NCI-H1930 (cell line): ENCODE measurements at places on chromosomes 12 and 14.

DNA sequence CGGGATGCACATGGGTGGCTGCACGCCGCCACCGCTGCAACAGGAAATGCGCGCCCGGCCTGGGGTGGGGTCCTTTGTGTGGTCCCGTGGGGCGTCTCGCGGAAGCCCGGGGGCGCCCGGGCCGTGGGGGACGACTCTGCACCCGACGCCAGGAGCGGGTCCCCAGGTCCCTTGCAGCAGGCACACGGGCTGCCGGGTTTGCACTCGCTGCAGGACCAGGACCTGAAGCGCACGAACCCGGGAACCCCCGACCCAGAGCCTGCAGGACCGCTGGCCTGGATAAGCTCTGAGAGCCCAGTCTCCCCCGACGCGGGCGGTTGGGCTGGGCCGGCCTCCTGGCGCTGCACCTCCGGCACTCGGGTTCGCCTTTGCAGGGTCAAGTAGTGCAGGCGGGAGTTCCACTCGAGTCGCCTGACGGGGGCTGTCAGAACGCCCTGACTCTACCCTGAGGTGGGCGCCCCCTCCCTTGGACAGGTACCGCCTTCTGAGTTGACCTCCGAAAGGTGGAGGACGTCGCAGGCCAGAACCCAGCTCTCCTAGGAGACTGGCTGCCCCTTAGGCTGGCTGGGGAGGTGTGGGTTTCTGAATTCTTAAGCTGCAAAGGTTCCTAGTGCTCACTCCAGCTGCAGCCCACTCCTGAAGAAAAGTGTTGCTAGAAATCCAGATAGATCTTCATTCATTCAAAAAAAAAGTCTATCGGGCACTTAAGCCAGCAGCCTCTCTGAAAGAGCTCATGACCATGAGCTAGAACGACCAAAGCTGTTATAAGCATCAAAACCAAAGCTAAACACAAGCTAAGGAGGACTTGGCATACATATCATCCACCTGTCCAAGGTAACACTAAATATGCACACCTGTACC lies 68.0 kb downstream of the RNF34 start:
- DNase-seq, result no peak

GRCh38 chr14:99040711-99041110 lies 231.3 kb downstream of the BCL11B start:
- DNase-seq, result no peak

DNA sequence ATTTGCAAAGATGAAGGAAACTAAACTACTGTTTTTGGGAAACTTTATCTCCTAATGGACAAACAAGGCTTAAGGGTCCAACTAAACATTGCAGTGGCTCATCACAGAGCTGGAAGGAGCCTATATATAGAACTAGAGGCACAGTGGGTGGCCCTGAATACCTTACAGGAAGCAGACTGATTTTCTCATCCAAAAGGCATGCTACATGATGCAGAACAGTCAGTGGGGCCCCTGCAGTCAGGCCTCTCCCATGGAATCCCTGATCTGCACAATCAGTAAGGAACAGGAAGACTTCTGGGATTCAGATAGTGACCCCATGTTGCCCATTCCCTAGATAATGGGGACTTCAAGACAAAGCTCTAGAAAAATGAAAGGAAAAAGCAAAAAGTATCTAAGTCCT lies 1.9 kb upstream of the LLPH start:
- DNase-seq, result no peak

DNA sequence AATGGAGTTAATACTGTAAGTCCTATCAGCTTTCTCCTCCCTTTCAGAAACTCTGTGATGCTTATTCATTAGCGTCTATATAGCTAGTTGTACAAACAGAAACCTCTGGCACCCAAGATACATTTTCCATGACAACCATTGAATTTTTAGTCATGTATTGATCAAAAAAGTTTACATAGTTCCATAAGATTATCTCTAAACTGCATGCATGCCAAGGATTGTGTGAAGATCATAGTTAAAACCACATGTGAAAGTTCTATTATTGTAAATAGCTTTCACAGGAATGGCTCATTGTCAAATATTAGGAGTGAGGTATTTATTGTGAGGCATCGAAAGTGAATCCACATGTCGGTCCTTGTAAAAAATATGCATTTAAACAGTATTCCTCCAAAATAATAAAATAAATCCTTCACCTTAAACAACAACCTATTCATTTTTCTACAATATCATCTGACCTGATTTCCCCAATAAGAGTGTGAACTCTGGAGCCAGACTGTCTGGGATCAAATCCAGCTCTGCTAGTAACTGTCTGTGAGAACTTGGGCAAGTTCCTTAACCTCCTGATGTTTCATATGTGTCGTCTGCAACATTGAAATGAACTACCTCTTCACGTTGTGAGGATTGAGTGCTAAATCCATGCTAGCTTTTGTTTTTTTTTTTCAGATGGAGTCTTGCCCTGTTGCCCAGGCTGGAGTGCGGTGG lies 10.6 kb upstream of the CDKL1 start:
- no peak for DNase-seq

DNA sequence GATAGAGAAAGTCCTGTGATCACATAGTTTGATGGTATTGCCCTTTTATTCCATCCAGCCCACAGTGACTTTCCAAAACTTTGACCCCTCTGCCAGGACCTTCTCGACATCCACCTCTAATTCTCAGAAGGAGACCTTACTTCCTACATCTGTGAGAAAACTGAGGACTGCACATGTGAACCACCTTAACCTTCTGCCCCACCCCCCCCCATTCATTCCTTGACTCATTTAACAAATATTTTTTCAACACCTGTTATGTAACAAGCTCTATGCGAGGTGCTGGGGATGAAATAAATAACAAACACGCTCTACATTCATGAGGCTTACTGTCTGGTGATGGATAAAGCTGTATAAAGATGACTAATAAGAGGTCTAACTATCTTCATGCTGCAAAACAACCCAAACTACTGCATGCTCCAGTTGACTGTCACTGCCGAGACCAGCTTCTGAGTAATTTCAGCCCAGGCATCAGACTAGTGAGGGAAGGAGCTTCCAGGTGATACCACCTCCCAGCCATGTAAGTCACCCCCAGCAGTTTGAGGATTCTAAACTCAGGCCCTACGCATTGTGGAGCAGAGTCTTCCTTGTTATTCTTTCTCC lies 1.9 kb upstream of the HAL start:
- DNase-seq, result no peak

GRCh38 chr12:49388682-49389386 lies 21.6 kb downstream of the SPATS2 start:
- no peak for DNase-seq

GRCh38 chr14:41549282-41549681 lies 57.4 kb upstream of the LRFN5 start:
- DNase-seq, result no peak

DNA sequence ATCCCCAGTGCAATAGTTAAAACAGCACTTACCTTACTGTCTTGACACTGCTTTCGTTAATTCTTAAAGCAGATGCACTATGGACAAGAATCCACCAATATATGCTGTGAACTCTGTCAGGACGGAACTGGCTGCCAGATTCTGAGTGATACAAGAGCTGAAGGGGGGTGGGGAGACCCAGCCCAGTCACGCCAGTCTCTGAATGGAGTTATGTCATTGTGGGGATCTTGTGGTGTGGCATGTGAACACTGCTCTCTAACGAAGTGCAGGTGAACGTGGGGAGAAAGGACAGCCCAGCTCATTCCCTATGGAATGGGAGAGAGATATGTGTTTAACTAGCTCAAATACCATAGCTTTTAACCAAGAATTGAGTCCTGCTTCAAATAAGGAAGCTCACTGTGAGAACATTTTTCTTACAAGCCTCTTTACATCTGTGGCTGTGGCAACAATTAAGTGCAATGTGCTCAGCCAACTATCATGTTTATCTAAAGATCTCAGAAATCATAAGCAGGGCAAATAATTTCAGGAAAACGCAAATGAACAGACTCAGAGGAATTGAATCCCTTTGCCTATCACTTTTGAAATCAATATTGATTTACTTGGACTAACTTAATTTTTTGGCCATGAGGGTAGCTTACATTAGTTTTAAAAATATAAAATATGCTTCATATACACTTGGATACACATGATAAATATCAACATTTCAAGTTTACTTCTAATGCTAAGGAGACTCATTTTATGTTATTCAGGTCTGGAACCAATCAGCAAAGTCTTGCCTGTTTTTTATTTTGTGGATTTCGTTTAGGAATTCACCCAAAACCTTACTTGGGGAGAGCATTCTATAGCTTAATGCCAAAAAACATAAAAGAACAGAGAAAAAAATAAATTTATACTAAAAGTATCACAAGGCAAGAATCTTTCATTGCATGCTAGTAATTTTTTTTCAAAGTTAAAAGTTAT lies at the start of gene LUM:
Gene LUM (minus strand): TSS at position 129 of the 960 bp plus-strand sequence. CDS start 2,515 bp downstream, outside the sequence.
- no peak for DNase-seq

- DNase-seq, result no peak
Observed at GRCh38 chr12:107494331-107494730, 191.3 kb upstream of the PWP1 start.

GRCh38 chr12:9081667-9082427 lies 33.9 kb downstream of the A2M start:
- DNase-seq, result no peak
